ENCODE measurements at places on chromosomes 16 and 17.

- no peak for DNase-seq
Observed at GRCh38 chr16:64900019-64900418, 221.8 kb downstream of the CDH11 start.

DNA sequence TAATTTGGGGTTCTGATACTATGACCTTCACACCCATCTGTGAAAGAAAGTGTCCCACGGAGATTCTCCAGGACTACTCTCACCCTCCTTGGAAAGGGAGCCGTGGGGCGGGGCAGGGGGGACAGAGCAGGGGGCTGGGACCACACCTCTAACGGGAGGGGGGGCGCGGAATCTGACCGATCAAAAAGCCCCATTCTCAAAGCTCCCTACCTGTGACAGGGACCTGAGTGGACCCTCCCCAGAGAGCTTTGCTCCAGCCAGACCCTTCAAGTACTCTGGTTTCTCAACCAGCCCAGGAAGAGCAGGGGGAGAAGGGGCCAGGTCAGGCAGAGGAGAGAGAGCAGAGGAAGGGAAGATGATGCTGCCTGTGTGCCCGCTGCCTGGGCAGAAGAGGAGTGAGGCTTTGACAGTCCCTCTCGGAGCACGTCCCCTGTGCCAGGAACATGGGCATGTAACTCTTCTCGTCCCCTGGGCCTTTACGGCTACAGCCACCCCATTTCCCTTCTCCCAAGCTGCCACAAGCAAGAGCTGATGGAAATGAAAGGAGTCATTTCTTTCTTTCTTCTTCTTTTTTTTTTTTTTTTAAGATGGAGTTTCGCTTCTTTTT lies 682 bp downstream of the XAF1 start:
- no peak for DNase-seq

- no peak for DNase-seq
Observed at GRCh38 chr16:51031598-51031997, 119.5 kb downstream of the SALL1 start.

DNA sequence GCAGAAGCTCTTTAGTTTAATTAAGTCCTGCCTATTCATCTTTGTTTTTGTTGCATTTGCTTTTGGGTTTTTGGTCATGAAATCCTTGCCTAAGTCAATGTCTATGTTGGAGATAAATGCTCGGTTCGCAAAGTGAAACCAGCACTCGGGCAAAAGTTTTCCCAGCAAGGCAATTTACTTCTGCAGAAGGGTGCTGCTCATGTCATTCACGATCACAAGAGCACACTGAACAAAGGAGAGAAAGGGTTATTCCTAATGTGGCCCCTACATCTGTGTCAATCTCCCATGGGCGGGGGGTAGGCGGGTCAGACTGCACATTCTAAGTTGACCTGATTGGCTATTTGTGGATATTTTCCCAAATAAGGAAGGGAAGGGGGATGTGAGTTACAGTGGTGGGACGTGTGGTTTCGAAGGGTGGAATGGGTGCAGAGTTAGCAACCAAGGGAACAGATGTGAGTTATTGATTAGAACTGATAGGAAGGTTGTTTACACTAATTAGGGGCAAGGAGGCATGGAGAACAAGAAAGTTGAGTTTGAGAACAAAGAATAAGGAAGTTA lies 23.0 kb downstream of the ATF7IP2 start:
- DNase-seq, result no peak

DNA sequence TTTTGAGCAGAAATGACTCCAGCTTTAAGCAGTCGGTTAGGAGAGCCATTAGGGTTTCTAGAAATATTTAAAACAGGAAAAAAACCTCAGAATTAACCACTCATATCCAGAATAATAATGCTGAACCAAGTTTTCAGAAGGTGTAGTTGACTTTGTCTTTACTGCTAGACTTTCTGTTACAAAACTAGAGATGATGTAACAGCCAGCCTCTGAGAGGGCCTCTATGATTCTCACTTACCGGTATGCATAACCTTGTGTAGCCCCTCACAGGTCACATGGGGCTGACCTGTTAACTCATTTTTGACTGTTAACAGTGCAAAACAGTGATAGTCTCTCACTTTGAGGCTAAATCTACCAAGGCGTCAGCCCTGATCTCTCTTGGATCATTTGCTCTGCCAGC lies 74.3 kb downstream of the TEX14 start:
- no peak for DNase-seq

DNA sequence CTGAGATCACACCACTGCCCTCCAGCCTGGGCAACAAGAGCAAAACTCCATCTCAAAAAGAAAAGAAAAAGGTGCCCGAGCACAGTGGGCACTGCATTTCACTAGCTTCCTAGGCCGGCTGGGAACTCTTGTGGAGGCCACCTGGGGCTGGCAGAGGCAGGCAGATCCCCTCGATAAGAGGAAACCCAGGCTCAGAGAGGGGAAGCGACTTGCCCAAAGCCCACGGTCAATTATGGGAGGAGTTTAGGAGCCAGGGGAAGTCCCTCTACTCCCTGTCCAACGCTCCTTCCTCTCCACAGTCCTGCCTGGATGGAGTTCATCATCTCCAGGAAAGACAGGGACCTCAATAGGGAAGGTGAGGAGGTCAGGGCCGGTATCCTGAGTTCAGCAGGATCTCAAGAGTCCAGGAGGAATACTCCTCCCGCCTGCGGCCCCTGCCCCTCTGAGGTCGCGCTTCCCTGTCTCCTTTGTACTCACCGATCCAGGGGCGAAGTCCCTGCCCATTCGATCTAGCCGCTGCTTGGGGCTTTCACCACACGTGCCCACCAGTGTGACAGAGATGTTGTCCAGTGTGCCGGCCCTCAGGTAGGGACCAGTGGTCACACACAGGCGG lies 841 bp downstream of the ALOXE3 start:
- DNase-seq, result no peak

GRCh38 chr16:1651094-1651973 lies 26.7 kb upstream of the JPT2 start:
- DNase-seq, result no peak

DNA sequence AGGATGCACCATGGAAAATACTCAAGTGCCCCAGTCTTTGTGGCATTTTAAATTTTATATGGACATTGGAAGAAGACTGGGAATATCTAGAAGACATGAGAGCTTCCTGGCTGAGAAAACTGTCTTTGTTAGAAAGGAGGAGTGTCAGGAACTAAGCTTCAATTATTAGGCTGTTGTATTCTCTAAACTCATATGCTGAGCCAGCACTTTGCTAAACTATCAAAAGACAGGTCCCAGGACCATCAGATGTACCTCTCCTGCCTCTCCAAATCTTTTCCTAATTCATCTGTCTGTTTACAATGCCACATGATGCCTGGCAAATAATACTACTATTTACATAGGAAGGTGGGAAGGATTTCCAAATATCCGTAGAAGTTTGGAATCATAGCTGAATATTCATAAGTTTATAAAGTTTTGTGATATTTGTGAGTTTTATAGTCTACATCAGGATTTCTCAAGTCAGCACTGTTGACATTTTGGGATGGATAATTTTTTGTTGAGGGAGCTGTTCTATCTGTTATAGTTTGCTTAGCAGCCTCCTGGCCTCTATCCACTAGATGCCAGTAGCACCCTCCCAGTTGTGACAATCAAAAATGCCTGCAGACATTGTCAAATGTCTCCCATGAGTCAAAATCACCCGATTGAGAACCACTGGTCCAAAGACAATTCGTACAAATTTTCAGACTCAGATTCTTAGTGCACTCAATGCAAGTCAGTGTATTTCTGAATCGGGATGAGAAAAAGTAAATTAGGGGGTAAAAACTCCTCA lies 61.2 kb upstream of the NETO2 start:
- no peak for DNase-seq

- no peak for DNase-seq
Observed at GRCh38 chr16:66041907-66042306, 324.6 kb upstream of the CDH5 start.

DNA sequence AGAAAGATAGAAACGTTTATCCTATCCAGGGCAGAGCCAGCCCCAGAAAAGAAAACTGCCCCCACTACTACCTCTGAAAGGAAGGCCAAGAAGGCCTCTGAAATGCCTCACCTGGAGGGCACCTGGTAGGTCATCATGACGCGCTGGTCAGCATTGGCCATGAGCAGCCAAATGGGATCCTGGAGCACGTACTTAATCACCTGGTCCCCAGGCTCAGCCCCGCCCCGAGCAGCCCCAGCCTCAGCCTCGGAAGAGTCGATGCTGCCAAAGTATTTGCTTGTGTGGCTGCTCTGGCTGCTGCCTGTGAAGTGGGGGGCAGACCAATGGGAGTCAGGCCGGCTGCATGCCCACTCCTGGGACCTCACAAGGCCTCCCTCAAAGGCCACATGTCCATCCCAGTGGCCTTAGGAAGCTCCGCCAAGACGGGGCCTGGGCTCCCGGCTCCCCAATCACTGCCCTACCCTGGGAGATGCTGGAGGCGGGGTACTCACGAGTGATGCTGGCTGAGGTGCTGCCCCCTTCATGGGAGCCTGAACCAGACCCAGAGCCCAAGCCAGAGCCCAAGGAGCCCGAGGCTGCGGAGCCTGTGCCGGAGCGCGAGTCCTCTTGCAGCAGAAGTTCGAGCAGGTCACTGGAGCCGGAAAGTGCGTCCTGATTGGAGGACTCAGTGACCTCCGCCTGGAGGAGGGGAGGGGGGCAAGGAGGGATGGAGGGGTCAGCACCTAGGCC lies 9.9 kb downstream of the PER1 start:
- DNase-seq, result peak; percentile 2

DNA sequence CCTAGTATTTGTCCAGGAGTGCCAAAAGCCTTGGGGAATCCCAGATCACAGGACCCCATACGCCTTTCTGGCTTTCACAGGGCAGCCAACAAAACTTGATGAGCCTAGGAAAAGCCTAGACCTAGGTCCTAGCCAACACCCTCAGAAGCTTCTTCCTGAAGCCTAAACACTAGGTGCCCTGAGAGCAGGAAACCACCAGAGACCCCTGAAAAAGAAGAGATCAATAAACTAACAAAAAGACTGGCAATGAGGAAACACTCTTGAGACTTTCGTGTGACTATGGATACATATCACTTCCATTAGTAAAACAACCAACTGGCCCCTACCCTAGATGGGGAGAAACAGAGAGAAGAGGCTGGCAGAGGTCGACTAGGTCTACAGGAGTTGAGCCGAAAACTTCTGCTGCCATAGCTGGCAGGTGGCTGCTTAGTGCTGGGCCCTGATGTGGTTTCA lies 1.2 kb downstream of the ORMDL3 start:
- no peak for DNase-seq

- DNase-seq, result no peak
Observed at GRCh38 chr16:22189473-22190080, 16.5 kb upstream of the EEF2K start.

DNA sequence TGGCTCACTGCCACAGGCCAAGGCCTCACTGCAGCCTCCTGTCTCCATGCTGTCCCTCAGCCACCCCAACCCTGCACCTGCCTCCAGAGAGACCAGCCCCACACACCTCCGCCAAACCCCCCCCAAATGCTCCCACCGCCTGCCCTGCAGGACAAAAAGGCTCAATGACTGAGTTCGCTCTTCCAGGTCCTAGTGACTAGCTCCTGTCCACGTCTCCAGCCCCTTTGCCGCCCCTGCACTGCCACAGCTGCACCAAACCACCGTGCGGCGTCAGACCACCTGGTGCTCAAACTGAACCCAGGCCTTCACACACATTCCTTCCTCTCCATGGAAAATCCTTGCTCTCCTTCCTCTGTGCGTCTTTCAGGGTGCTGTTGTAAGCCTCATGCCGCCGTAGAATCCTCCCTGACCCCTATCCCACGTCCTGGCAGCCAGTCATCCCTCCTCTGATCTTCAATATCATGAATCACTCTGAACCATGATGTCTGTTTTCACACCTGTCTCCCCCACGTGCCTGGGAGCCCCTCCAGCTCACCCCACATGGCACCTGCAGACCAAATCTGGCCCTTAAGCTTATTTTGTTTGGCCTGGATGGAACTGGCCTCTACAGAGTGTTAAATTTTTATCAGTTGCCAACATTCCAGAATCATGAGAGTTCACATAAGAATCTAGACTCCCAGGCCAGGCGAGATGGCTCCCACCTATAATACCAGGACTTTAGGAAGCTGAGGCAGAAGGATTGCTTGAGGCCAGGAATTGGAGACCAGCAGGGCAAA lies 4.3 kb upstream of the GSG1L start:
- DNase-seq, result no peak

GRCh38 chr16:2148714-2149629 lies 547 bp downstream of the RAB26 start:
- no peak for DNase-seq

DNA sequence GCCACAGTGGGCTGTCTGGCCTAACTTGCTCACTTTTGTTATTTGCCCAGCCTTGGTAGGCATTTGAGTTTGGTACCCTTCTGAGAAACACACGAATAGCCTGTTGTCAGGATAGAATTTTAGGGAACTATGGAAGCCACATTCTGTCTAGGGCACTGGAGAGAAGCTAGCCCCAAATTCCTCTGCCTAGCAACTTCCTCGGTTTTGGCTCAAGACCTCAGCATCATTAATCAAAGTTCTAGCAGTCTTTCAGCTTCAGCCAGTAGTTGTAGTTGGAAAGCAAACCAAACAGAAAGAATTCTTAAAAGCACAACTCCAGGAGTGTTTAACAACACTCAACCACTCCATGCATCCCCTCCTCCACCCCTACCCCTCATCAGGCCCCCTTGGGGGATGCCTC lies 572.1 kb upstream of the PSMD7 start:
- DNase-seq, result no peak

- DNase-seq, result no peak
Observed at GRCh38 chr17:30805944-30806456, 18.5 kb downstream of the CRLF3 start.

DNA sequence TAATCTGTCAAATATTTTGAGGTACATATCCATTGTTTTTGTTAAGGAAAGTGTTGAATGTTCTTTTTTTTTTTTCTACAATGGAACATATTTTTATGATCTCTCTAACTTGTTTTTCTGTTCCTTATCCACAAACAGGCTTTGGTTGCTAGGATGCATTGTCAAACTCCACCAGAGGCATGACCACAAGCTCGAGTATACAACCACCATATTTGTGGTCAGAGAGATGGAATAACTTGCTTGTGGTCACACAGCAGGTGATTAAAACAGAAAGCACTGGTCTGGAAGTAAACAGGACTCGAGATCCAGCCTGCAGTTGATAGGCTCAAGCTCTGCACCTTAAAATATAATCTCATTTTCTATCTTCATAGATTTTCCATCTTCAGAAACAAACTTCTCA lies 105.8 kb upstream of the ADAMTS18 start:
- DNase-seq, result no peak

DNA sequence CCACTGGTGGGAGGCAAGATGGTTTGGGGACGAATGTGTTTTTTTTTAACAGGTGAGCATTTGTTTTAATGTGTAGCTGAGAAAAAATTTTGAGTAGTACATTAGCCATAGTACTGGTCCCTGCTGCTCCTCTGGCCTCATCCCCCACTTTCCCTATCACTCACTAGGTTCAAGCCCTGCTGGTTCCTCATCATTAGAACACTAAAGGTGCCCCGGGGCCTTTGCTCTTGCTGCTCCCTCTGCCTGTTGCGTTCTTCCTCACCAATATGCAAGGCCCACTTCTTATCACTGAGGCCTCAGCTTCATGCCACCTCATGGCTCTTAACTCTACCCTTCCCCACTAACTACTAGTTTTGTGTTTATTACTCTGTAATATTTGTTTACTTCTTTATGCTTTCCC lies 74.5 kb downstream of the GNAO1 start:
- no peak for DNase-seq

- no peak for DNase-seq
Observed at GRCh38 chr17:30547778-30548573, 70.8 kb downstream of the GOSR1 start.

Data from stimulated activated effector memory CD8-positive, alpha-beta T cell treated with anti-CD3 and anti-CD28 coated beads, Interleukin-12 subunit alpha, Interleukin-12 subunit beta, amount 100 ng/mL, for 72 hours (primary cell).